Fibroblast of upper back skin (primary cell): ENCODE measurements at places on chromosomes 7 and 10.

DNA sequence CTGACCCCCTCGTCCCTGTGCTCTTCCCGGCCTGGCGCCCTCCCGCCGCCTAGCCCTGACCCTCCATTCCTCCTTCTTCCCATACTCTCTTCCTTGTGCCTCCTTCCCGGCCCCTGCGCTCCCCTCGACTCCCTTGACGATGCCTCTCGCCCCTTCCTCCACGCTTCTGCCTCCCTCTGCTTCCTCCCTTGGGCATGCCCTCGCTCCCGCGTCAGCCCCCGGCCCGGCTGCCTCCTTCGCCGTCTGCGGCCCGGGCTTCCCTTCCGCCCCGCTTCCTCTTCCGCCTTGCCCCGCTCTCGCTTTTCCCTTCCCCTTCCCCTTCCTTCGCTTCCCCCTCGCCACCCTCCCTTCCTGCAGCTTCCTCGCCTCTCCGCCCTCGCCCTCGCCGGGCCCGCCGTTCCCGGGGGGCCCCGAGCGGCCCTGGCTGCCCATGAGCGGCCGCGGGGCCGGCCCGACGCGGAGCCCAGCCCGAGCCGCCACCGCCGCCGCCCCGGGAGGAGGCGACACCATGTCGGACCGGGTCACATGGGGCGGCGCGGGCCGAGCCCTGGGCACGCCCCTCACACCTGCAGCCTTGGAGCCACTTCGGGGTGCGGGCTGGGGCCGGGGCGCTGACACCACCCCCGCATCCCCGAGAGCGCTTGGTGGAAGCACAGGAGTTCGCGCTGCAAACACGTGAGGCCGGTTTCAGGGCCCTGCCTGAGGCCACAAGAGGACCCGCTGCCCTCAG is at the start of gene FBXW4:
Gene FBXW4 (minus strand): TSS at position 497 of the 730 bp plus-strand sequence. CDS start 65 bp downstream, at position 432.
- peak; percentile 16 for DNase-seq

- DNase-seq: no peak
Observed at GRCh38 chr10:33950206-33950605, 615.7 kb upstream of the NRP1 start.

- peak; percentile 59 for DNase-seq
Observed at GRCh38 chr7:12643001-12643643, 44.3 kb upstream of the ARL4A start.

GRCh38 chr7:214410-215212 is 22.2 kb downstream of the FAM20C start:
- peak; percentile 75 for DNase-seq

DNA sequence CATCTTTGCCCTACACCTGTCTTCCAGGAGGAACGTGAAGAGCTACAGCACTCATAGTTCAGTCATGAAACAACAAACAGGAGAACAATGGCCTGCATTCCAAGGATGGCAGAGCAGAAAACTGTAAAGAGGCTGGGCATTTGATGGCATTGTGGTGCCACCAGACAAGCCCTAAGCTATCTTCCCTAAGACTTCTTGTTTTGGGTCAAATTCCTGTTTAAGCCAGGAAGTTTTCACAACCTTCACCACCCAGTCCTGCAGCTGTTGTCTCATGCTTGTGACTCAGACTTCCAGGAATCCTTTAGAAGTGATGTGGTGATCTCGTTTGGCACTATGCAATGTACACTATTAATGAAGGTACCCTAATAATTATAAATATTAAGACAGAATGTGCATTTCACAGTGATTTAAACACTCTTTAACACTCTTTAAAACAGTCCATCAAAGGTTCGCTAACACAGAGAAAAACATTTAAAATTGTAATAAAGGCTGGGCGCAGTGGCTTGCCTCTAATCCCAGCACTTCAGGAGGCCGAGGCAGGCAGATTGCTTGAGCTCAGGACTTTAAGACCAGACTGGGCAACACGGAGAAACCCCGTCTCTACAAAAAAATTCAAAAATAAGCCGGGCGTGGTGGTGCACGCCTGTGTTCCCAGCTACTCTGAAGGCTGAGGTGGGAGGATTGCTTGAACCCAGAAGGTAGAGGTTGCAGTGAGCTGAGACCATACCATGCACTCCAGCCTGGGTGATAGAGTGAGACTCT is 2.7 kb upstream of the HERPUD2 start:
- peak; percentile 38 for DNase-seq

- DNase-seq: no peak
Observed at GRCh38 chr7:8629504-8629903, 196.1 kb downstream of the NXPH1 start.
